ENCODE measurements at places on chromosomes 13 and 19. TPM values are rescaled to one million over a fixed set of nuclear protein-coding genes. Genes with fewer than 3 reads are reported as not detected.

GRCh38 chr13:110869231-110869804, 45.6 kb downstream of the ANKRD10 start:
- no peak for DNase-seq

GRCh38 chr13:98672947-98673613, 79.4 kb downstream of the SLC15A1 start:
- peak; percentile 79 for DNase-seq

IZUMO1 gene
- not detected for total RNA-seq

PRKCG gene
- total RNA-seq = 1.5 TPM
